ENCODE measurements at places on chromosomes 5 and 9.
A peak's percentile ranks its signal among the peaks of the same experiment; 100 is the strongest.

- H3K4me1 ChIP-seq: no peaks in the 10 kb centered on the region
- H3K27me3 ChIP-seq: no peaks in the 10 kb centered on the region
- no peak overlapping the region for H3K27ac ChIP-seq
- H3K4me3 ChIP-seq: no peak overlapping the region
- no peaks in the 10 kb centered on the region for H3K36me3 ChIP-seq
These were observed 49.4 kb upstream of the GRIN3A start for GRCh38 chr9:101787891-101788290.

GRCh38 chr9:136051837-136052471 lies 43.1 kb downstream of the NACC2 start:
- peak overlapping the region; percentile 57 for H3K4me3 ChIP-seq
- H3K27ac ChIP-seq: peak overlapping the region; percentile 58
- H3K27me3 ChIP-seq: no peaks in the 10 kb centered on the region

GRCh38 chr5:57258943-57259342 lies 85.1 kb downstream of the GPBP1 start:
- no peaks in the 10 kb centered on the region for H3K4me1 ChIP-seq
- no peak for DNase-seq
- H3K27ac ChIP-seq: no peak overlapping the region
- H3K27me3 ChIP-seq: no peaks in the 10 kb centered on the region
- peaks cover 88% of the 10 kb centered on the region for H3K36me3 ChIP-seq
- no peak overlapping the region for H3K4me3 ChIP-seq

DNA sequence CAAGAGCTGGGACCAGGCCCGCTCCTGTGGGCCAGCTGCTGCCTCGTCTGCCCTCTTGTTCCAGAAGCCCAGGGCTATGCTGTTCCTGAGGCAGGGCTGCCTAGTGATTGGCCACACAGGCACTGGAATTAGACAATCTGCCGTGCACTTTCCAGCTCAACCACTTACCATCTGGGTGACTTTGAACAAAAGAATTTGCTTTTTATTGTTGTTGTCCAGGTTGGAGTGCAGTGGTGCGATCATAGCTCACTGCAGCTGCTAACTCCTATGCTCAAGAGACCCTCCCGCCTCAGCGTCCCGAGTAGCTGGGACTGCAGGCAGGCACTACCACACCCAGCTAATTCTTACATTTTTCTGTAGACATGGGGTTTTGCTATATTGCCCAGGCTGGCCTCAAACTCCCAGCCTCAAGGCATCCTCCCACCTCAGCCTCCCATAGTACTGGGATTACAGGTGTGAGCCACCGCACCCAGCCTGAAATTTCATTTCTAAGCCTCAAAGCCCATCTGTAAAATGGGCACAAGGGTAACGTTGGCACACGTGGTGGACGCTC lies 1.2 kb upstream of the NEK6 start:
- H3K27me3 ChIP-seq: no peaks in the 10 kb centered on the region
- DNase-seq: peak; percentile 45
- H3K27ac ChIP-seq: peak overlapping the region; percentile 36
- no peak overlapping the region for H3K4me3 ChIP-seq
- H3K36me3 ChIP-seq: no peaks in the 10 kb centered on the region
- peaks cover 22% of the 10 kb centered on the region for H3K4me1 ChIP-seq

DNA sequence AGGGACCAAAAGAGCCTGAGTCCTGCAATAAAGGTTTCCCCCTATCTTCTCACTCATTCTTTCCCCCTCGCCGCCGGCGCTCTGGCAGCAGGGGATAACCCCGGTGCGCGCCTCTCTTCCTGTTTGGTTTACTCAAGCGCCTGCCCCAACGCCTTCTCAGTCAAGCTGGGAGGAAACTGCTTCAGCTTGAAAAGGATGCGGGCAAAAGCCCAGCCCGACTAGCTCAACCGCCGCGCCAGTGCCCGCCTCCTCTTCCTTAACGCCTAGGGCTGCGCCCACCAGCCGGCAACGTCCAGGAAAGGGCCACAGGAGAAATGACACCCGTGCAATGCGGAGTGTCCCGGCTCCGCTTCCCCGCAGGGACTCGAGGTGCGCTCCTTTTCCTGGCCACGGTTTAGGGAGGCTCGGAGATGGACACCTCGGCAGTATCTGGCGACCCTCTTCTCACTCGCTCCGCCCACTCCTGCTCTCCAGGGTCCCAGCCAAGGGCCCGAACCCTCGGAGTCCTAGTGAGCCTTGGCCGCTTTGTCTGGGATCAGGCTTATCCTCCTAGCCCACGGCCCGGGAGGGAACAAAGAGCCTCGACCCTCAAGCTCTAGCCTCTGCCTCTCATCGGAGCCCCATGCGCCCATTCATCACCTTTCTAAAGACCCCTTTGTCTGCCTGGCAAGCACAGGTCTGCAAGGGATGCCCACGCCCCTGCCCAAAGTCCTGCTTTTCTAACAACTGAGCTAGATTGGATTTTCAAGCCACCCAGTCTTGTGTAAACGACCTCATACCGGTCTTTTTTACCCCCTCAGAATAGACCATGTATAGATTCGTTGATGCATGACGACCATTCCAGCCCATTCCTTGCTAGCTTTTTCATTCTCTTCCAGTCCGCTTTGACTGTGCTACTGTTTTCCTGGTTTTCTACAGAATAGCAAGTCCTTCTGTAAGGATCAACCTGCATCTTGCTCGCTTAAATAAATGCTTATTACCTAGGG lies 2.0 kb downstream of the ST8SIA4 start:
- no peaks in the 10 kb centered on the region for H3K27me3 ChIP-seq
- peak; percentile 88 for DNase-seq
- H3K4me1 ChIP-seq: peaks cover 22% of the 10 kb centered on the region

DNA sequence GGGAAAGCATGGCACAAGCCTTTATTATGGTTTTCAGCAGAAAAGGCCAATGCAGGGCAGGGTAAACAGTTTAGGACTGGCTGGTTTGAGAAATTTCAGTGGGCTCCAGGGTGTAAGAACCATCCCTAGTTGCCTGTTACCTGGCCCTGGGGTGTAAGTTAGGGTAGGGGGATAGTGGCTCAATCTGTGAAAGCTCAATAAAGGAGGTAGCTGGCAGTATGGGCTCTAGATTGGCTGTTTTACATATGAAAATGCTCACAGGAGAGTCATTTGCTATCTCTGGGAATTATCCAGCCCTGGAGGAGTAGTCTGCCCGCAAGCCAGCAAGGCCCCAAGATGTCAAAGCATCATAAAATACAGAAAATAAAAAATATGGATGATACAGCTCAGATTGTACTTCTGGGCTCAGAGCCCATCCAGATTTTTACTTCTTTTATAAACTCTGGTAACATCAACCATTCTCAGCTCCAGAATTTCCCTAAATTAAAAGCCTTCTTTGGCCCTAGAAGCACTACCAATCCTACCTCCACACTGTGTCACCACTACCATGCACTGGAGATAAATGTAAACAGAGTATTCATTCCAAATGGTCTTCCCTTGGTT lies 31.1 kb downstream of the SSBP2 start:
- H3K27me3 ChIP-seq: no peaks in the 10 kb centered on the region
- H3K4me1 ChIP-seq: peaks cover 30% of the 10 kb centered on the region
- H3K36me3 ChIP-seq: no peaks in the 10 kb centered on the region
- H3K27ac ChIP-seq: no peak overlapping the region
- no peak for DNase-seq

GRCh38 chr9:97660340-97660739 lies 26.7 kb downstream of the NCBP1 start:
- DNase-seq: no peak
- peaks cover 100% of the 10 kb centered on the region for H3K36me3 ChIP-seq
- no peaks in the 10 kb centered on the region for H3K27me3 ChIP-seq
- no peak overlapping the region for H3K4me3 ChIP-seq
- H3K27ac ChIP-seq: no peak overlapping the region

- H3K36me3 ChIP-seq: no peaks in the 10 kb centered on the region
- no peak for DNase-seq
- no peak overlapping the region for H3K4me3 ChIP-seq
- no peak overlapping the region for H3K27ac ChIP-seq
These were observed 375.8 kb downstream of the TAF11L14 start for GRCh38 chr5:18010053-18010452.

GRCh38 chr9:72012646-72013045 lies 47.8 kb downstream of the C9orf57 start:
- no peak for DNase-seq
- no peak overlapping the region for H3K4me3 ChIP-seq
- H3K27ac ChIP-seq: no peak overlapping the region
- no peaks in the 10 kb centered on the region for H3K27me3 ChIP-seq
